Activated CD8-positive, alpha-beta T cell treated with anti-CD3 and anti-CD28 coated beads for 36 hours (primary cell): ENCODE measurements at places on chromosomes 4 and X. TPM values are rescaled to one million over a fixed set of nuclear protein-coding genes. Genes with fewer than 3 reads are reported as not detected.

Gene APOOL
- total RNA-seq: 16.5 TPM

Gene PLP1
- total RNA-seq: not detected

Gene MAGEA11
- total RNA-seq: not detected

Gene FAM149A
- total RNA-seq: 0.52 TPM

Gene RBMXL3
- total RNA-seq: not detected

Gene ANAPC10
- 26.8 TPM for total RNA-seq

Gene CPLX1
- total RNA-seq: not detected
